ENCODE measurements at places on chromosomes 11 and 22. TPM values are rescaled to one million over a fixed set of nuclear protein-coding genes. Genes with fewer than 3 reads are reported as not detected.

DNA sequence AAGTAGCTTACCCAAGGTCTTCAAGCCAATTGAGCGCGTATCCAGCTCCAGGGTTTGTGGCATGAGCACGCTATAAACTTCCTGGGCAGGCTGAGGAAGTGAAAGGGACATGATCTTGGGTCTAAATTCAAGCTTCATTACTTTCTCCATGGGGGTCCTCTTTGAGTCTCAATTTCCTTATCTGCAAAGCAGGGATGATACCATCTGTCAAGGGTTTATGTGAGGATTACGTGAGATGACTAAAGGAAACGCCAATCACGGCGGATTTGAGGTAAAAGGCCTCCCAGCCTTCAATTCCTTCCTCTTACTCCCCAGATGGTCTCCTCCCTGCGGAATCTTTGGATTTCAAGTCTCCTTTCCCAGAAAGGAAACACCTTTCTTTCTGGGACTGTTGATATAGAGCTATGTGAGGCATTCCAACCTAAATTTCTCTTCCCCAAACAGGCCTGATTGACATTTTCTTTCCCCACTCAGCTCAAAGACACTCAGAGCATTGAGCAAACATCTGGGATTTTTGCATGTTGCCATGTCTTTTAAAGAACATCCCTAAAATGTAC lies 474.4 kb downstream of the INSC start:
- DNase-seq, result no peak

DNA sequence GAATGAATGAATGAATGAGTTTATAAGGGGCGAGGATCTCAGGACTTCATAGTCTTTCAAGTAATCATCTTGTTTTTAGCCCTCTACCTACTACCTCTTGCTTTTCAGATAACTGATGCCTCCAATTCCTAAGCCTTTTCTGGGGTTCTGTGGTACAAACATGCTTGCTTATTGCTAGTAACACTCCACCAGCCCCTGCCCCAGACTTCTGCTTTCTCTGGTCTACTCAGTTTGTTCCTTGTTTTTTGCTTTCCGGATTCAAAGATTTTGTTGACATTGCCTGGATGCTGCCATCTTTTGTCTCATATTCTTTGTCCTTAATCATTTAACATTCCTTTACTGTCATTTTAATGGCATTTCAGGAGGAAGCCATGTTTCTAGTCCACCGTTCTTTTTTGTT lies 8.9 kb upstream of the TMEM9B start:
- no peak for DNase-seq

GRCh38 chr11:20599221-20600019 lies at the start of gene SLC6A5:
SLC6A5 (plus strand) TSS chr11:20599608; CDS start chr11:20599673, 65 bp downstream.
- DNase-seq, result peak; percentile 83

DNA sequence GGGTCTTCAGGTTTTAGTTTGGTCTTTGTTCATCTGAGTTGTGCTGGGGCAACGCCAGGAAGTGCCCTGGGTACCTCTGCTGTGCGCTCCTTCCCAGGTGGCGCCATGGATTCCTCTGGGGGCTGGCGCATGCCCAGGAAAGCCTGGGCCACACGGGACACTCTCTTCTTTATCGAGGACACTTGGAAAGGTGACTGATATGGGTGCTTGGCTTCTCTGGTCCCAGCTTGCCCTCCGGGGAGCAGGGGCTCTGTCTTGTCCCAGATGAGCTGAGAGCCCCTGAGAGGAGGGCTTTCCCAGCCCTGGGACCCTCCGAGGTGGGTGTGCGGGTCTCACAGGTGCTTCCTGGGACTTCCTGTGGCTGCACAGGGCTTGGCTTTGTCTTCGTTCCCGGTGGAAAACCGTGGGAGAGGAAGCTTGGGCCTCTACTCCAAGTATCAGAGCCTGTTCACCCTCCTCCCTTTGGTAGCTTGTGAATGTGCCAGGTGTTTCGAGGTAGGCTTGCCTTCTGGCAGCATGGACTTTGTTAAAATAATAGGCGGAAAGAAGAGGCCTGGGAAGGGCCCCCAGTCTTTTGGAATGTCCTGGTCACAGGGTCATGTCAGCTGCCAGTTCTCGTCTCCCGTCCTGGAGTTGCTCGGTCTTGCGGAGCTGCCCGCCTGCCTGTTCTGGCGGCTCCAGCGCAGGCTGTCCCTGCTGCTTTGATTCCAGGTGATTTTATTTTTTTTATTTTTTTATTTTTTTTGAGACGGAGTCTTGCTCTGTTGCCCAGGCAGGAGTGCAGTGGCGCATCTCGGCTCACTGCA lies 10.1 kb upstream of the NEAT1 start:
- no peak for DNase-seq

DNA sequence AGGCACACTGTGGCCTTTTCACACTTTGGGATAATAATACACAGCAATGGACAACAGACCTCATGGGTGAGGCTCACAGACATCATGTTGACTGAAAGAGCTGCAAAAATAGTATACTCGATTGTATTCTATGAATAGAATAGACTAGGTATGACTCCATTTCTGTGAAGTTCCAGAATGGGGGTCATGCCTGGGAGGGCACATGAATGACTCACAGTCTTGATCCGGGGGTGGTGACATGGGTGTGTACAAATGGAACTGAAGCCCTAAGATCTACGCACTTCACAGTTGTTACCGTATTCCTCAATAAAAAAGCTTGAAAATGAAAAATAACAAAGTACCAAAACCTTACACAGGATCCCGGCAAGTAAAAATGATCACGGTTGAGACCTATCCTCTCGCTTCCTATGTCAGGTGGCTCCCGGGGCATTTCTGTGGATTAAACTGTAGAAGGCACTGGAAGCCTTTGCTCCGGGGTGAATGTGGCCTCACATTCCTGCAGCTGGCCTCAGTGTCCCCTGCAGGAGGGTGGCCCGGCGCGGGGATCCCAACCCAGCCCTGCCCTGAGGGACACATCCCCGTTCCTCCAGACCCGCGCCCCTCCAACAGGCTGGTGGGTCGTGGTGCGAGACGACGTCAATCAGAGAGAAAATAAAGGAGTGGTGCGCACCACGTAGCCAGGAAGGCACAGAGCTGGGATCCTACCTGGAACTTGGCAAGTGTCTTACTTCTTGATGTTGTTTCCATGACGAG lies 75.9 kb downstream of the NECTIN1 start:
- DNase-seq, result no peak

DNA sequence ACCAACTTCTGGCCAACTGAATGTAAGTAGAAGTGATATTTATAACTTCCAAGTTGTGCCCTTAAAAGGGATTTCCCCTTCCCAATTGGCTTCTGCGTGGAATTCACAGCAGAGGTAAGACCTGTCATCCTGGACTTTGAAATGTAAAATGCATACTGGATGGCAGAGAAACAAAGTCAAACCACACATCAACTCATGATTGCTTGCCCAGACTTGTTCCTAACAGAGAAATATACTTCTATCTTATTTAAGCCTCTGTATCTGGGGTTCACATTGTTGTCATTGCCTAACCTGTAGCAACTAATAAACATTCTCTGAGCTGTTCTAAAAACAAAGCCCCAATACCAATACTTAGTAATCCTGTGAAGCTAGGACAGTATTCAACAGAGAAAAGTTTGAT lies 6.2 kb downstream of the ME3 start:
- DNase-seq, result no peak

- no peak for DNase-seq
Observed at GRCh38 chr11:62315431-62315830, 16.6 kb upstream of the SCGB1D4 start.

- no peak for DNase-seq
Observed at GRCh38 chr11:119506436-119506835, 83.5 kb upstream of the THY1 start.

SLC5A4 gene
- polyA plus RNA-seq, result 0.62 TPM

THOC5 gene
- polyA plus RNA-seq, result 34.2 TPM

SHISA8 gene
- polyA plus RNA-seq, result 0.36 TPM

FGF3 gene
- not detected for polyA plus RNA-seq

RAB3IL1 gene
- 24.4 TPM for polyA plus RNA-seq

LMO2 gene
- polyA plus RNA-seq, result 31.2 TPM

GAL3ST3 gene
- 3.6 TPM for polyA plus RNA-seq

SEC14L2 gene
- 4.9 TPM for polyA plus RNA-seq

Measured in renal cortex interstitium (tissue), 15 donors.